ENCODE measurements at places on chromosomes 1 and 21. TPM values are rescaled to one million over a fixed set of nuclear protein-coding genes. Genes with fewer than 3 reads are reported as not detected.

GRCh38 chr1:89125913-89126580 lies at the start of gene GBP2:
TSS of gene GBP2 (minus strand) at chr1:89126114. CDS start at chr1:89121966, 4,148 bp downstream.
- no peak for DNase-seq
- H3K27me3 ChIP-seq = no peaks in the 10 kb centered on the region
- peaks cover 49% of the 10 kb centered on the region for H3K4me1 ChIP-seq

DNA sequence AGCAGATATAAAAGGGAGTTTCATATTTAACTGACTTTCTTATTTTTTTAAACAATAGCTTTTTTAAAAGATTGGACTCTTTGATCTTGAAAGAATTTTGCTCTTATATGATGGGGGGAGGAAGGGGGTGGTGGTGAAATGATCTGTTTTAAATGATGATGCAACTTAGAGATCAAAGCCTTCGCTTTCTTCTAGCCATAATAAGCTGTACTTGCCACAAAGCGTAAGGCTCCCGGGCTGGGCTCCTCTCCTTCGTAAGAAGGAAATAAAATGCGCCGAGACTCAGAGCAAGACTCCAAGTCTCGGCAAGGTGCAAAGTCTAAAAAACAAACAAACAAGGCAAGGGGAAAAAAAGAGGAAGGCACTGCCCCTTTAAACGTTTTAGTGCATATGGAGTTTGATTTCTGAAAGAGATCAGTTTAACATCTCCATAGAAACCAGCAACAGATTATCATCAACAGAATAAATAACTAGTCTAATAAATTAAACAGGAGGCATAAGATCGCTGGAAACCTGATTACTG lies 3.3 kb downstream of the CASZ1 start:
- H3K4me1 ChIP-seq = peaks cover 10% of the 10 kb centered on the region
- H3K27ac ChIP-seq = no peak overlapping the region
- H3K4me3 ChIP-seq = peak overlapping the region; percentile 51
- peaks cover 54% of the 10 kb centered on the region for H3K27me3 ChIP-seq
- H3K36me3 ChIP-seq = no peaks in the 10 kb centered on the region
- DNase-seq = no peak

DNA sequence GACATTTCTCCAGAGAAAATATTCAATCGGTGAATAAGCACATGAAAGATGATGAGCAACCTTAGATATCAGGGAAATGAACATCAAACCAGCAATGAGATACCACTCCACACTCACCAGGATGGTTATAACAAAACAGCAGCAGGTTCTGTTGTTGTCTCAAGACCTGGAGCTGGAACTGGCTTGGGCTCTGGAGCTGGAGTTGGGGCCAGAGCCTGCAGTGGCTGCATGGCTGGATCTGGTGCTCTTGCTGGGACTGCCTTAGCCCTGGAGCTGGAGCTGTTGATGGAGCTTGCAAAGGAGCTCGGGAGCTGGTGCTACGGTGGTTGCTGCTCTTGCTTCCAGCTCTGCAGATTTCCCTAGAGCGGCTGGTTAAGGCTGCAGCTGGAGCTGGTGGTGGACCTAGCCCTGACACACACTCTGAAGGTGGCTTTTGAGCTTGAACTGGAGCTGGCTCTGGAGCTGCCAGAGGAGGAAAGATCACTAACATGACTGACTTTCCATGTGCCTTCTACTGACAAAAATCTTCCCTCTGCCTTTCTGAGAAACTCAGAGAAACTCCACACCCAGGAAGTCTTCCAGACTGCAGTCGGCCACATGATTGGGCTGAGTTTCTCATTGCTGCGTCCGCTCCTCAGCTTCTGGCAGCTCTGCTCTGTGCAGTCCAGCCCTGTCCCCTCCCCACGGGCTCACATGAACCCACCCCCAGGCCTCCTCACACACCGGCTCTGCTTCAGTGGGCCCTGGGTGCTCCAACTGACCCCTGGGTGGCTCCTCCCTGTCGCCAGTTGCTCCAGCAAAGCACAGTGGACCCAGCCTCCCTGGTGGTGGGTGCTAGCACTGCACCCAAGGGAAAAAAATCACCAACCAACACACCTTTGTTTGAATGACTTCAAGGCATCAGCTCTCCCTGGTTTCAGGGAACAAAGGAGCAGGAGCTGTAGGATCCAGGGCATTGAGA lies 139.1 kb upstream of the FMN2 start:
- no peak for DNase-seq
- H3K4me3 ChIP-seq = no peak overlapping the region
- H3K27ac ChIP-seq = no peak overlapping the region
- no peaks in the 10 kb centered on the region for H3K36me3 ChIP-seq

DNA sequence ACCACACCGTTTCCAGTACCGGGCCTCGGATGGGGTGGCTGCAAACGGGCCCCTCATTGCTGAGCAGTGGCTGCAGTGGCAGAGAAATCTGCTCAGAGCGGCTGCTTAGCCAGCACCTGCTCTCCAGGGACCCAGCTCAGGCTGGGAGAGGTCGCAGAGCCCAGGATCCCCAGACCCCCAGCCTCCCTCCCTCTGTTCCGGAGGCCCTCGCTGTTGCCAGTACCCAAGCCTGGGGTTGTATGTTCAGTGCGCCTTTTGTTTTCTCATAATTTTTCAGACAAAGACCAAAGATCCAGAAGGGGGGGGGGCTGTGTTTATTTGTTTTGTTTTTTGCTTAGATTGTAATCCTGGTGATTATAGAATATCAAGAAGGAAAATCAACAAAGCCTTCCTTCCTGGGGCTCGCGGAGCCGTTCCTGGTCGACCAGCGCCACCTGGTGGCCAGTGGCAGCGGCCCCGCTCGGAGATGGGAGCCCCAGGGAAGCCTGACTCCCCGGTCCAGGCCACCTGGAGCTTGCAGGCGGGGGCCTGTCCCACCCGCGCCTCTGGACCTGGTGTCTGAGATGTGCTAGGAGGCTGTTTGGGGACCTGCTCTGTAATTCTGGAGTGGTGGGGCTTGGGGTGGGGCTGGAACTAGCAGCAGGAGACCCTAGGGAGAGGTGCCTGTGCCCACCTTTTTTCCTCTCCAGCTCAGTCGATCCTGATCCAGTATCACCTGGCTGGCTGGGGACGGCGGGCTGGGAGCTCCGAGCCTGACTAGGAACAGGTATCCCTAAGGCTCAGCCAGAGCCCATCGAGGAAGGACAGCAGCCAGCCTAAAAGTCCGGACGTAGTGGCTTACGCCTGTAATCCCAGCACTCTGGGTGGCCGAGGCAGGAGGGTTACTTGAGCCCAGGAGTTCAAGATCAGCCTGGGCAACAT lies 123.9 kb upstream of the VAMP3 start:
- H3K4me1 ChIP-seq = no peaks in the 10 kb centered on the region
- no peaks in the 10 kb centered on the region for H3K36me3 ChIP-seq
- H3K27me3 ChIP-seq = no peaks in the 10 kb centered on the region
- peak; percentile 80 for DNase-seq
- no peak overlapping the region for H3K27ac ChIP-seq
- H3K4me3 ChIP-seq = no peak overlapping the region

GRCh38 chr1:168640836-168641235 lies 64.4 kb downstream of the XCL1 start:
- H3K4me3 ChIP-seq = no peak overlapping the region
- H3K27me3 ChIP-seq = peaks cover 8% of the 10 kb centered on the region
- no peaks in the 10 kb centered on the region for H3K36me3 ChIP-seq
- peaks cover 3% of the 10 kb centered on the region for H3K4me1 ChIP-seq

- no peak overlapping the region for H3K4me3 ChIP-seq
- DNase-seq = no peak
- peaks cover 21% of the 10 kb centered on the region for H3K36me3 ChIP-seq
- H3K4me1 ChIP-seq = peaks cover 8% of the 10 kb centered on the region
- no peak overlapping the region for H3K27ac ChIP-seq
Measured at GRCh38 chr1:13781907-13782633, 82.1 kb downstream of the PRDM2 start.

DNA sequence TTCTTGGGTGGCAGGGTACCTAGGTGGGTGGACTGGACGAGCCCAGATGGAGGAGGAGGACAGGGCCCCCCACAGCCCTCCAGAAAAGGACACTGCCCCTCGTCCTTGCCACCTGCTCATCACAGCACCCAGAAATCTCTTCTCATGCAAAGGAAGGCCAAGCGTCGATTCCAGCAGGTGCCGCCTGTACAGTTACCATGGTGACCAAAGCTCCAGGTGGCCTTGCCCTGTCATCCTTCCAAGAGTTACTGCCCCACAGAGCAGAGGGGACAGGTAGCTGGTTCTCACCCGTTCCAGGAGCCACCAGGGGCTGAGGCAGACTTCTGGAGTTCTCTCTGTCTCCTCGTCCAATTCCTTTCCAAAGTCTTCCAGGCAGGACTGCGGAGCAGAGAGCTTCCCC lies 119.9 kb upstream of the VAMP3 start:
- H3K36me3 ChIP-seq = no peaks in the 10 kb centered on the region
- no peak for DNase-seq
- no peak overlapping the region for H3K27ac ChIP-seq
- no peak overlapping the region for H3K4me3 ChIP-seq
- H3K4me1 ChIP-seq = no peaks in the 10 kb centered on the region

- H3K36me3 ChIP-seq = peaks cover 3% of the 10 kb centered on the region
- H3K27me3 ChIP-seq = peaks cover 6% of the 10 kb centered on the region
- peaks cover 18% of the 10 kb centered on the region for H3K4me1 ChIP-seq
- no peak for DNase-seq
Measured at GRCh38 chr1:43349594-43350306, 9.0 kb upstream of the CDC20 start.

DNA sequence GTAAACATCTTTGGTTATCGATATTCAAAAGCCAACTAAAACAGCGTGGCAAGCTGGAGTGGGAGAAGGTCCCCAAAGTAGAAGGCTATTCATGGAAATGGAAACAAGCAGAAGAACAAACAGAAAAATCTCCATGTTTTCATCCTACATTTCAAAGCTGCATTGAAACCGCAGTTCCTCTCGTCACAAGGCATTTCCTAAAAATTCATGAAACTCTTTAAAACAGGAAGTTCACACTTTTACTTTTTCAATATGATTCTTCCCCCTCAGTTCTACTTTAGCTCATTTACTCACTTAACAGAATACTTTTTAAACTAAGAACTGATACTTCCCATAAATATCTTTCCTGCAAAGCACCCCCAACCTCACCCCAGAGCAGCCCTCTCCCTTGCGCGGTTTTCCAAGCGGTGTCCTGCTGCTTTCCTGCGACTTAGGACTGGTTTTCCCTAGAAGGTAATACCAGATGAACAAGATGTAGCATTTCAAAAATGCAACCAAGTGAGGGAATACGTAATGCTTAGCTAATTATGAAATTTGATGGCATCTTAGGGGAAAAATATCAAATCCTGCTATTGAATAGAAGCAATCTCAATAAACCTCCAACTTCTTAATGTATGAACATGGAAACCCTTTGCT lies 228.3 kb upstream of the PKN2 start:
- H3K4me3 ChIP-seq = no peak overlapping the region
- H3K27me3 ChIP-seq = peaks cover 1% of the 10 kb centered on the region
- no peaks in the 10 kb centered on the region for H3K36me3 ChIP-seq
- DNase-seq = no peak

DNA sequence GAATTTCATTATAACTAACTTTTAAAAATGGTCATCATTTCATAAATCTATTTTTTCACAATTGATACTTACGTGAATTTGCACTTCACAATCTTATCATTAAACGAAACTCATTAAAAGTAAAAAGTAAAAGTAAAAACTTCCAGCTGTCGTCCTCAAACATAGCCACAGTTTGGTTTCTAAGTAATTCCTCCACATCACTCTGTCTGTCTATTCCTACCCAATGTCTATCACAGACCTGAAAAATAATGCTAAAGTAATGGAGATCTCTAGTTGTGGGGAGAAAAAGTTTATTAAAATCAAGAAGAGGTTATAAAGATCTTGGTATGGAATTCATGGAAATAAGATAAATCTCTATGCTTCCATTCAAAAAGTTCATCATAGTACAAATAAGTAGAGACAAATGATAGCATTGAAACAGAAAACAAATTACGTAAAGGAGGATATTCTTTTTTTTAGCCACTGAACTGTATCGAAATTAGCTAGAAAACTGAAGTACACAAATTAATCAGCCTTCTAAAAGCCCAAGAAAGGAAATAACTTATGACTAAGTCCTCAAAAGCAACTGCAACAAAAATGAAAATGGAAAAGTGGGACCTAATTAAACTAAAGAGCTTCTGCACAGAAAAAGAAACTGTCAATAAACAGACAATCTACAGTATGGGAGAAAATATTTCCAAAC lies 148.6 kb downstream of the TIAM1 start:
- peak overlapping the region; percentile 10 for H3K27ac ChIP-seq
- no peaks in the 10 kb centered on the region for H3K27me3 ChIP-seq
- H3K4me1 ChIP-seq = peaks cover 11% of the 10 kb centered on the region
- no peak for DNase-seq
- H3K4me3 ChIP-seq = peak overlapping the region; percentile 25
- peaks cover 5% of the 10 kb centered on the region for H3K36me3 ChIP-seq

GRCh38 chr1:65055747-65056146 lies 89.4 kb upstream of the JAK1 start:
- H3K27me3 ChIP-seq = no peaks in the 10 kb centered on the region
- H3K4me3 ChIP-seq = no peak overlapping the region
- no peak overlapping the region for H3K27ac ChIP-seq
- H3K36me3 ChIP-seq = peaks cover 15% of the 10 kb centered on the region

GRCh38 chr1:61563611-61564010 lies 161.3 kb downstream of the TM2D1 start:
- no peak overlapping the region for H3K4me3 ChIP-seq
- no peak for DNase-seq
- H3K36me3 ChIP-seq = peaks cover 3% of the 10 kb centered on the region
- no peaks in the 10 kb centered on the region for H3K4me1 ChIP-seq

DNA sequence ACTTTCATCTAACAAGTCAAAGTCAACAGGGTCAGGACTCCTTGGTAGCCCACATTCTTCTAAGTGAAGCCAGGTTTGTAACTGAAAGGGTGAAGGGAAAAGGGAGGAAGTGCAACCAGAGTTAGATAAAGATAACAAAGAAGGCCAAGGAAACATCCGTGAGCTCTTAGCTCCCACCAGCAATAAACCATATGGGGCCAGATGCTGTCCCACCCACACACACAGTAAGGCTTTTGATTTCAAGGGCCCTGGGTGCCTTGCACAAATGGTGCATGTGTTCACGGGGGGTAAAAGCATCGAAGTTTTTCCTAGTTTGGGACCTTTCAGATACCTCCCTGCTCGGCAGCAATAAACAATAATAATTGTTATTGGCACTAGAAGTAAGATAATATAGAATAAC lies 5.1 kb upstream of the TIAM1 start:
- H3K36me3 ChIP-seq = peaks cover 25% of the 10 kb centered on the region
- peaks cover 24% of the 10 kb centered on the region for H3K27me3 ChIP-seq
- H3K4me3 ChIP-seq = no peak overlapping the region
- H3K27ac ChIP-seq = no peak overlapping the region

GRCh38 chr1:51926171-51926812 lies 47.8 kb upstream of the NRDC start:
- no peak overlapping the region for H3K27ac ChIP-seq
- DNase-seq = no peak
- peaks cover 9% of the 10 kb centered on the region for H3K27me3 ChIP-seq

- no peaks in the 10 kb centered on the region for H3K36me3 ChIP-seq
- peak; percentile 23 for DNase-seq
- no peaks in the 10 kb centered on the region for H3K27me3 ChIP-seq
- no peak overlapping the region for H3K27ac ChIP-seq
- H3K4me3 ChIP-seq = no peak overlapping the region
- no peaks in the 10 kb centered on the region for H3K4me1 ChIP-seq
Measured at GRCh38 chr21:45386336-45386727, 18.6 kb upstream of the COL18A1 start.

GRCh38 chr1:19650416-19651140 lies 6.5 kb downstream of the NBL1 start:
- no peak for DNase-seq
- H3K4me3 ChIP-seq = no peak overlapping the region
- peaks cover 1% of the 10 kb centered on the region for H3K36me3 ChIP-seq

GRCh38 chr1:202798792-202799331 lies 9.4 kb downstream of the KDM5B start:
- no peak overlapping the region for H3K27ac ChIP-seq
- peaks cover 30% of the 10 kb centered on the region for H3K4me1 ChIP-seq
- no peak overlapping the region for H3K4me3 ChIP-seq
- DNase-seq = no peak
- H3K27me3 ChIP-seq = no peaks in the 10 kb centered on the region

SV2A gene
- 27.5 TPM for total RNA-seq

FCRL2 gene
- total RNA-seq = not detected

CR2 gene
- 2.9 TPM for total RNA-seq

TSPAN2 gene
- total RNA-seq = 1.2 TPM

RAVER2 gene
- total RNA-seq = 9.2 TPM

Measured in activated naive CD8-positive, alpha-beta T cell treated with anti-CD3 and anti-CD28 coated beads, Interleukin-2, amount 10 ng/mL, durations not matched to agents 7 days and 5 days (primary cell).